ENCODE measurements at places on chromosomes 3 and 15.

DNA sequence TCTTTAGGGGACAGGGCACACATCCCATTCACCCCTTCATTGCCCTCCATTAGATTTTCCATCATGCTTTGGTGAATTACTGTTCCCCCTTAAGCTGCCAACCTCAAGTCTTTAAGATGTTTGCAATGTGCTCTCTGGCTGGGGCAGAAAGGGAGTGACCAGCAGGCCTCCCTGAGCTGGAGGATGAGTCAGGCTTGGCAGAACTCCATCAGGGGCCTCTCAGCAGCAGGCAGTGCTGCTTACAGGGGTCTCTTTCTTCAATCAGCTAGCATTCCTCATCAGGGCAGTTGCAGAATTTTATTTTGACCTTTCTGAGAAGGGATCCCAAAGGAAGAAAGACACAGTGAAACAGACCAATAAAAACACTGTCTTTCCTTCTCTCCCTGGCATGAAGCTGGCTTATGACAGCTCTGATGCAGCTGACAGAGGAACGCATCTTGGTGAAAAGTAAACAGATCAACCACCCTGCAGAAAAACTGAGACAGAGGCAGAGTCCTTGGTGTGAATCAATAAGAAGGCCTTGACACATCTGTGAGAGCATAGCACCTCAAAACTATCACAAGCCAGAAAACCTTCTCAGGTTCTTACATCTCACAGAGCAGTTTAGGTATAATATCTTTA lies 88.7 kb upstream of the MRPL3 start:
- DNase-seq = no peak

- DNase-seq = no peak
Observed at GRCh38 chr3:126718561-126719445, 14.8 kb downstream of the CHCHD6 start.

DNA sequence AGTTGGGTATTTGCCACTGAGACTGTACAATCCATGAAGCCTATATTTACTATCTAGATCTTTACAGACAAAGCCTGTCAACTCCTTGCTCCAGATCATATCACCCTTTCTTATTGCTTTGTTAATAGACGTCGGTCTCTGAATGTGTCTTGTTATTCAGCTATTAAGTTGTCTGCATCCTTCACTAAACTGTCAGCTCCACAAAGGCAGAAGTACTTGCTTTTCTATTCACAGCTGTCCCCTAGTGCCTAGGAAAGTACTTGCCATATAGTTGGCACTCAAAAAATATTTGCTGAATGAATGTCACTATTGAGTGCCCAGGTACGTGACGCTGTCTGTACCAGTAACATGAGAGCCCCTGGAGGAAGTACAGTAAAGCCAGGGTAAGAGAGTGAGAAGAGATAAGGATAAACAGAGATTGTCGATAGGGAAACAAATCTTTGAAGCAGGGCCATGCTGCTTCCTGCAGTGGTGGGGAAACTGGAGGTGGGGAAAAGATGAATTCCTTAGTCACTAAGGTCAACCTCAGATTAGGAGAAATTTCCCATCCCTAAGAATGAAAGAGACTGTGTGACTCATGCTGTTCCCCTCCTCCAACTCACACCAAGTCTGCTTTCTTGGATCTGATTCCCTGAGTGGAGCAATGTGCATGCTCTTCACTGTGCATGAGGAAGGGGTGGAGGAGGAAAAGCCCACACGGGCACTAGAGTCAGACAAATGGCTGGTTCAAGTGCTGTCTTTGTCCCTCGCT lies 36.3 kb downstream of the PRICKLE2 start:
- no peak for DNase-seq

DNA sequence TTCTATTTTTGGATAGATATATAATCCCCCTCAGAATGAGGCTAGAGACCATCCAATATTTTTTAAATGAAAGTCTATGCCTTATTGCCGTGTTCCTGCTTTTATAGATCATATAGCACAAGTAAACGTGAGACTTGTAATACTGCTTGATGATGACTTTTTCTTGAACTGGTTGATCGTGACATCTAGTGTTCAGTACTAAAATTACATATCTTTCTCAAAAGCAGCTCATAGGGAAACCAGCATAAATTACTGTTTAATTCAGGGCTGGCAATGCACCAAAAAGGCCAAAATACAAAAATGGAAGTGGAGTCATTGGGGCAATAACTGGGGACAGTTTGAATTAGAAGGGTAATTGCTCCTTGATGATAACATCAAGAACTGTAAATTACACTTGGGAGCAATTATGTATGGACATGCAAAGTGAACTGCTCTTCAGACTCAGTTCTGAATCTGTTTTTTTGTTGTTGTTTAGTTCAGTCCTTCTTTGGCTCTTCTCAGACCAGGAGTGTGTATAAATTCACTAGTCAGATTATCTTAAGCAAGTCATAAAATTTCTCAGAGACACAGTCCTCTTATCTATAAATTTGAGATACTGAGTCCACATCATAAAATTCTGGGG lies 325.3 kb downstream of the THSD4 start:
- no peak for DNase-seq

DNA sequence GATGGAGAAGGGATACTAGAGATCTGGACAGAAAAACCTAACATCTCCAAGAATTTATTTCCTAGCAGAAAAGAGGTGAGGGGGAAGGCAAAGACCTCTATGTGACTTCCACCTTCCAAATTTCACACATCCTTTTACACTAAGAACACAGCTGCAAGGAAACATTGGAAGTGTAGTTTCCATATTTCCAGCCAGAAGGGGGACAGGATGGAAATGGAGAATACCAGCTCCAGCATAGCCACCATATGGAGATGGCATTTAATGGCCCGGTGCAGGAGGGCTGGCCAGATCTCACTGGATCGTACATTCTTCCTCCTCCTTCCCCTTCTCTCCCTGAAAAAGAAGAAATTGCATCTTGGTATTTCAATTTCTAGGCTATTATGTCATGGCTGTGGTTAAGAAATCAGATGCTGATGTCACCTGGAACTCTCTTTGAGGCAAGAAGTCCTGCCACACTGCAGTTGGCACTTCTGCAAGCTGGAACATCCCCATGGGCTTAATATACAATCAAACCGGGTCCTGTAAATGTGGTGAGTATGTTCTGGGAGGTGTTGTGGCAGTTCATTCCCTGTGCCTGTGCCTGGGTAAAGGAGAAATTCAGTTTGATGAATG lies 36.9 kb upstream of the TF start:
- no peak for DNase-seq

- DNase-seq = no peak
Observed at GRCh38 chr15:31477851-31478701, 151.4 kb downstream of the KLF13 start.

DNA sequence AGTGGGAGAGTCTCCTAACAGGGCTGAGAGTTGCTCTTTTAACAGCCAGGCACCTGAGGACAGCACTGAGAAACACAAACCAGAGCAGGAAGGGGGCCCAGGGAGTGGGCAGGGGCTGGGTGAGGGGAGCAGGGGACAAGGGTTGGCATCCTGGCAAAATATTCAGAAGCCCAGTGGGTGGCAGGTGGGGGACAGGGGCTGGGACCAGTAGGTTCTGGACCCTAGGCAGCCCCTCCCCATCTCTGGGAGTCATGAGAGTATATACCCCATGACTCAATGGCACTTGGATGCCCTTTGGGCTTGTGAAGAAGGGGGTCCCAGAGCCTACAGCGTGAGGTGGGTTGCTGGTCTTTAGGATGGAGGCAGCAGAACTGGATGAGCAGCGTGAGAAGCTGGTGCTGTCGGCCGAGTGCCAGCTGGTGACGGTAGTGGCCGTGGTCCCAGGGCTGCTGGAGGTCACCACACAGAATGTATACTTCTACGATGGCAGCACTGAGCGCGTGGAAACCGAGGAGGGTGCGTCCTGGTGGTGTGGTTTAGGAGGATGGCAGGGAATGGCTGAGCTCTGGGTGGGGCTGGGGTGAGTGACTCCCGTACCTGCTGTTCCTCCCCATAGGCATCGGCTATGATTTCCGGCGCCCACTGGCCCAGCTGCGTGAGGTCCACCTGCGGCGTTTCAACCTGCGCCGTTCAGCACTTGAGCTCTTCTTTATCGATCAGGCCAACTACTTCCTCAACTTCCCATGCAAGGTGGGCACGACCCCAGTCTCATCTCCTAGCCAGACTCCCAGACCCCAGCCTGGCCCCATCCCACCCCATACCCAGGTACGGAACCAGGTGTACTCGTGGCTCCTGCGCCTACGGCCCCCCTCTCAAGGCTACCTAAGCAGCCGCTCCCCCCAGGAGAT lies 24.2 kb downstream of the NBEAL2 start:
- DNase-seq = no peak

DNA sequence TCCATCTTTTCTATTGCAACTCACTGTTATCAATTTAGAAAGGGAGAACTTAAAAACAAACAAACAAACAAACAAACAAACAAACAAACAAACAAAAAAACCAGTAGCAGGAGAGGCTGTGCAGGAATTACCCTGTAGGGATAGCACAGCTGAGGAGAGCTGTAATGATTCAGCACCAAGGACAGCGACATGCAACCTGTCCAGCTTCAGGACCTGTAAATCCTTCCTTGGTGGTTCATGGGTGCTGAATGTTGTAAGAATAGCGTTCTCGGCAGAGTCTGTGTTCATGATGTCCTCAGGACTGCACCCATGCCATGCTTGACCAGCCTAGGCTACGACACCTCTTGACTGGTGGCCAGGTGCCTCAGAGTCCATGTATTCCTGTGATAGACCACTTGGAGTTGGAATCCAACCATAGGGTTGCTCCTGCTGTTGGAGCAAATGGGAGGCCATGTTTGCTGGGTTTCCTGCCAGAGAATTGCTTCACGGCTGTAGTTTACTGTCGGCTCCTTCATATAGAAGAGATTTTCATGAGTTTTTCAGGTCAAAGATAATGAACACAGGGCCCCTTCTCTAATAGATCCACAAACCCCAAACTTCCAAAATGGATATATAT lies 65.9 kb downstream of the CACNA2D3 start:
- peak; percentile 23 for DNase-seq

GRCh38 chr3:41035456-41036022 lies 163.8 kb upstream of the CTNNB1 start:
- DNase-seq = no peak

DNA sequence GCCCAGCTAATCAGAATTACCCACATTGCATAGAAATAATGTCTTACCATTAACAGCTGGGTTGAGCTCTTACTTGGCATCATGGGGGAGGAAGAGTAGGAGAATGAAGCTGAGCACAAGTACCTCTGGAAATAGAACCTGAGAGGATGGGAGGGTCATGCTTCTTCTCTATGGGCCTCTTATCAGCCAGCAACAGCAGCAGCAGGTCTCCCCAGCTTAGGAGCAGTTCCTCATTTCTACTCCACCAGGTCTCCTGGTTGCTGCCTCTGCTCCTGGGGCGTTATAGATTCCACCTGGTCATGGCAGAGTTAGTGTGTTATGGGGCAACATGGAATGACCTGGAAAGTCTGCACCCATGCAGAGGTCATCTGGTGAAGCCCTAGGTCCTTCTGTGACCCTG lies 3.4 kb downstream of the FSD2 start:
- no peak for DNase-seq

GRCh38 chr3:170712798-170713197 lies 126.9 kb upstream of the SLC7A14 start:
- DNase-seq = no peak

GRCh38 chr15:66138096-66138783 lies 115.3 kb downstream of the MEGF11 start:
- no peak for DNase-seq

DNA sequence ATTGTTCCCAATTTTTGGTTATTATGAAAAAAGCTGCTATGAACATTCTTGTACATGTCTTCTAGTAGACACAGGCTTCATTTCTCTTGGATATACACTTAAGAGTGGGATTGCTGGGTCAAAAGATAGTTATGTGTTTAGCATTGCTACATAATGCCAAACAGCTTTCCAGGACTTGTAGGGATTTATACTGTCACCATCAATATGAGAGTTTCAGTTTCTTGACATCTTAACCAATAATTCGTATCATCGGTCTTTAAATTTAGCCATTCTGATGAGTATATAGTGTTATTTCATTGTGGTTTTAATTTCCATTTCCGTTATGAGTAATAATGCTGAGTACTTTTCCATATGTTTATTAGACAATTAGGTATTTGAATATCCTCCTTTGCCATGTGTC lies 190.3 kb upstream of the PFN2 start:
- no peak for DNase-seq

- DNase-seq = no peak
Observed at GRCh38 chr3:106945435-106945834, 431.8 kb upstream of the CCDC54 start.

DNA sequence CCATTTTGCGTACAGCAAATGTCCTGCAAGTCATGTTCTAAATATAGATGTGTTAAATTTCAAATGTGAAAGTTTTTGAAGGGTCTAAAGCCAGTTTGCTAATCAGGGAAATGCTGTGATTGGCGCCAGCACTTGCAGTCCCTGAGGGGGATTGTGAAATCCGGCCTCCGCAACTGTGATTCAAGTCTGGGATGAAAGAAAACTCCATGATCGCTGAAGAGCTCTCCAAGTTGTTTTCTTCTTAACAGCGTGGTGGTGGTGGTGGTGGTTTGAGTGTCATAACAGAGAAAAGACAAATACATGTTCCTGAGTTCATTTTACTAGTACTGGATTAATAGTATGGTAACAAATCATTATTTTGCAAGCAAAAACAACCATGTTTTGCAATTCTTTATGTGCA lies 51.8 kb downstream of the MITF start:
- DNase-seq = no peak

All from stimulated activated CD4-positive, alpha-beta T cell treated with anti-CD3 and anti-CD28 coated beads, Interleukin-15, amount 100 ng/mL, for 24 hours (primary cell).